ENCODE measurements at places on chromosomes 7 and 10. TPM values are rescaled to one million over a fixed set of nuclear protein-coding genes. Genes with fewer than 3 reads are reported as not detected.

DNA sequence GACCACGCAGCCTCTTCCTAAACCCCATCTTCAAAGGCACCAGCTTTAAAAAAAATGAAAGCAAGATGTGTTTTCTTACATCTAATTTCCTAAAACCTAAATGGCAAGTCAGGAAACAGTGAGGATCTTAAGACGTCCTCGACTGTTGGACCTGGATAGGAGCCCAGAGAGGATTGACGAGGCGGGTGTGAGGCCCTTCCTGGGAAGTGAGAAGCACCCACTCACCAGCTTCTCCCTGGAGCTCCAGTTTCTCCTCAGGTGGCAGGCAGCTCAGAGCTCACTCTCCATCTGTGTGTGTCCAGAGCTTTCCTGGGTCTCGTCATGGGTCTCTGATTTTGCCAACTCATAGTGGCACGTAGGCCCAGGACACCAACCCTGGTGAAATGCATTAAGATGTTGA lies 614.0 kb upstream of the AUTS2 start:
- no peak overlapping the region for H3K4me3 ChIP-seq
- H3K36me3 ChIP-seq, result no peaks in the 10 kb centered on the region
- no peaks in the 10 kb centered on the region for H3K4me1 ChIP-seq
- H3K27me3 ChIP-seq, result peaks cover 9% of the 10 kb centered on the region
- DNase-seq, result no peak

- no peaks in the 10 kb centered on the region for H3K27me3 ChIP-seq
- H3K27ac ChIP-seq, result no peak overlapping the region
- no peaks in the 10 kb centered on the region for H3K4me1 ChIP-seq
- no peak for DNase-seq
- H3K36me3 ChIP-seq, result no peaks in the 10 kb centered on the region
- H3K4me3 ChIP-seq, result no peak overlapping the region
Measured at GRCh38 chr7:95715274-95715673, 57.1 kb upstream of the DYNC1I1 start.

GRCh38 chr10:68202960-68203353 lies 29.0 kb downstream of the ATOH7 start:
- H3K36me3 ChIP-seq, result no peaks in the 10 kb centered on the region
- H3K27ac ChIP-seq, result no peak overlapping the region
- peaks cover 5% of the 10 kb centered on the region for H3K4me1 ChIP-seq
- no peaks in the 10 kb centered on the region for H3K27me3 ChIP-seq
- no peak for DNase-seq
- no peak overlapping the region for H3K4me3 ChIP-seq

- peaks cover 1% of the 10 kb centered on the region for H3K36me3 ChIP-seq
- H3K27me3 ChIP-seq, result no peaks in the 10 kb centered on the region
- H3K4me3 ChIP-seq, result peak overlapping the region; percentile 81
- peaks cover 60% of the 10 kb centered on the region for H3K4me1 ChIP-seq
- peak; percentile 43 for DNase-seq
Measured at GRCh38 chr10:32957341-32958084, 517 bp downstream of the ITGB1 start.

DNA sequence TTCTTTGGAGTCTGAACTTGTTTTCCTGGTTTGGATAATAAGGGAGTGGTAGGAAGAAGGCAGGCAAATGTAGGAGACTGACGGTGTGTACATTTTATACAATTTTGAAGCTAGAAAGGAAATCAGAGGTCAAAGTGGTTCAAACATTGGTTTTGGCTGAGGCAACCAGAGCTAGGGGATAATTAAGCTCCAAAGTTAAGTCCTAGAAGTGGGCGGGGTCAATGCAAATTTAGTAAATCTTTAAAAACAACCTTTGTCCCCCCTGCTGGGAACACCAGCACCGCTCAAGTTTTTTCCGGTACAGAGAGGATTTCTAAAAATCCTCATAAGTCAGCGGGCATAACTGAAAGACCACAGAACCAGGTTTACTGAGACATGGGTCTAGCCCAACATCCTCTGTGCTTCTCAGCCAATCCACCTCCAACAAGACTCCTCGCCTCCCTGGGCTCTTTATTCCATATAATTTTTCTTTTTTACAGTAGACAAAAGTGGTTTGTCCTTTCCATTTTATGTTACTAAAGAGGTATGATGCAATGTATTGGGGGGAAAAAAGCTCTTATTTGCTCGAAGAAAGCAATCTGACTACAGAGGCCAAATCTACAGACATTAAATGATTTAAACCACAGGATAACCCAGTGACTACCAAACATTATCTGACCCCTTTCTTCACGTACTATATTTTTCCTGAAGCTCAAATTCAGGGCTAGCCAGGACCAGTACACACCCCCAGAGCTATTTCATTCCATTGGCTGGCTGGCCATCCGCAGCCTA lies 1.6 kb downstream of the GLUD1 start:
- peaks cover 25% of the 10 kb centered on the region for H3K4me1 ChIP-seq
- H3K4me3 ChIP-seq, result peak overlapping the region; percentile 92
- DNase-seq, result no peak
- no peaks in the 10 kb centered on the region for H3K36me3 ChIP-seq

DNA sequence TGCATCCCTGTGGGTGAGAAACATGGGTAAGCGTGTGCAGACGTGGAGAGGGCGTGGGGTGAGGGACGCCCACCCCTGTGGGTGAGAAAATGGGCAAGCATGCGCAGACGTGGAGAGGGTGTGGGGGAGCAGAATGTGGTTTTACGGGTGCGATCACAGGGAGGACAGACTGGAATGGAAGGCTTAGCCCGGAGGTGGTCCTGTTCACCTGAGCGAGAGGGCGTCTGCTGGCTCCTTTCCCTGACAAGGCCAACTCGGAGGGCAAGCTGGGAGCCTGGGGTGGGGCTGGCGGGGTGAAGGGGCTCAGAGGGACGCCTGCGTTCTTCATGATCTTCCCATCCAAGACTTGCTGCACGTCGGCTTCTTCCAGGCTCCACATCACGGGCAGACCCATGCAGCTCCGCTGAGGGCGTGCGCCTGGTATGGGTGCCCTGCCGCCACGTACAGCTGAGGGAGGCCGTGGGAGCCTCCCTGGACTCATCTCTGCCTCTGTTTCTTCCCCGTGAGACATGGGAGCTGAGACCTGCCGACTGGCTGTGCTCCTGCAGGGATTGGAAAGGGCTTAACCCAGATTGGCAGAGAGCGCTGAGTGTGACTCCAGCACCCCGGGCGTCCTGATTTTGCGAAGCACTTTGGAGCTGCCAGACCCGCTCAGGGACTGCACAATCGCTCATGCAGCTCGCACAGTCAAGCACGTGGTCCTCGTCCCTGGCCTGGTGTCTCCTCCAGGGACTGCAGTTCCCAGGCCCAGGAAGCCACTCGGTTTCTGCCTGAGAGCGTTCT lies 74.3 kb upstream of the SHH start:
- H3K27me3 ChIP-seq, result peaks cover 29% of the 10 kb centered on the region
- no peak overlapping the region for H3K4me3 ChIP-seq
- no peaks in the 10 kb centered on the region for H3K36me3 ChIP-seq
- H3K4me1 ChIP-seq, result no peaks in the 10 kb centered on the region
- no peak overlapping the region for H3K27ac ChIP-seq
- DNase-seq, result no peak

DNA sequence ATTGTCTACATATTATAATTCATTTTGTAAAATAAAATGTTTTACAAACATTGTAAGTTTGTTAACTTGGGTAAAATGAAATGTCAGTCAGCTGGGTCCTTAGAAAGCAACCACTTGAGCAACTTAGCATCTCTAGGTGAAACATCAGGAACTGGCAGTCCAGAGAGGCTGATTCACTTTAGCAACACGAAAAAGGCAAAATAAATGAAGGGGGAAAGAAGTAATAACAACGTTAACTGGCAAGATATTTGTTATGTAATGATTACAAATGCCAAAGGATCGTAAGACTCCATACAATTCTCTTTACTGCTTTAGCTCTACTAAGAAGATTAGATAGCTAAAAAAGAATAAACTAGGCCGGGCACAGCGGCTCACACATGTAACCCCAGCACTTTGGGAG lies 5.0 kb downstream of the PDZD8 start:
- no peak for DNase-seq
- no peak overlapping the region for H3K27ac ChIP-seq
- no peak overlapping the region for H3K4me3 ChIP-seq
- peaks cover 52% of the 10 kb centered on the region for H3K4me1 ChIP-seq
- H3K36me3 ChIP-seq, result peaks cover 2% of the 10 kb centered on the region
- no peaks in the 10 kb centered on the region for H3K27me3 ChIP-seq

DNA sequence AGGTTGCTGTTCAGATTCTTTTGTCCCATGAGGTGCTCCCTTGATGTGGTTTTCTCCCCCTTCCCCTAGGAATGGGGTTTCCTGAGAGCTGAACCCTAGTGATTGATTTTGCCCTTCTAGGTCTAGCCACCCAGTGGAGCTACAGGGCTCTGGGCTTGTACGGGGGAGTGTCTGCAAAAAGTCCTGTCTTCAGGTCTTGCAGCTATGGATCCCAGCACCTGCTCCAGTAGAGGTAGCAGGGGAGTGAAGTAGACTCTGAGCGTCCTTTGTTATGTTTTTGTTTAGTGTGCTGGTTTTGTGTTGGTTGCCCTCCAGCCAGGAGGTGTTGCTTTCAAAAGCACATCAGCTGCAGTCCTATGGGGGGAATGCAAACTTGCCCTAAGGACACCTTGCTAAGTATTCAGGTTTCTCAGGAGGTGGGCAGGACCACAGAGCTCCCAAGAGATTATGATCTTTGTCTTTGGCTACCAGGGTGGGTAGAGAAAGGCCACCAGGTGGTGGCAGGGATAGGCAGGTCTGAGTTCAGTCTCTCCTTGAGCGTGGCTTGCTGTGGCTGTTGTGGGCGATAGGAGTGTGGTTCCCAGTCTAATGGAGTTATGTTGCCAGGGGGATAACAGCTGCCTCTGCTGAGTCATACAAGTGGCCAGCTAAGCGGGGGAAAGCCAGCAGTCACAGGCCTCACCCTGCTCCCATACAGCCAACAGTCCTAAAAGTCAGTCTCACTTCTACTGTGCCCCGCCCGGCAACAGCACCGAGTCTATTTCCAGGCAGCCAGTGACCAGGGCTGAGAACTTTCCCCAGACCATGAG lies 92.4 kb upstream of the JCAD start:
- no peak for DNase-seq
- no peaks in the 10 kb centered on the region for H3K36me3 ChIP-seq
- H3K27me3 ChIP-seq, result no peaks in the 10 kb centered on the region
- no peak overlapping the region for H3K27ac ChIP-seq
- no peak overlapping the region for H3K4me3 ChIP-seq

DNA sequence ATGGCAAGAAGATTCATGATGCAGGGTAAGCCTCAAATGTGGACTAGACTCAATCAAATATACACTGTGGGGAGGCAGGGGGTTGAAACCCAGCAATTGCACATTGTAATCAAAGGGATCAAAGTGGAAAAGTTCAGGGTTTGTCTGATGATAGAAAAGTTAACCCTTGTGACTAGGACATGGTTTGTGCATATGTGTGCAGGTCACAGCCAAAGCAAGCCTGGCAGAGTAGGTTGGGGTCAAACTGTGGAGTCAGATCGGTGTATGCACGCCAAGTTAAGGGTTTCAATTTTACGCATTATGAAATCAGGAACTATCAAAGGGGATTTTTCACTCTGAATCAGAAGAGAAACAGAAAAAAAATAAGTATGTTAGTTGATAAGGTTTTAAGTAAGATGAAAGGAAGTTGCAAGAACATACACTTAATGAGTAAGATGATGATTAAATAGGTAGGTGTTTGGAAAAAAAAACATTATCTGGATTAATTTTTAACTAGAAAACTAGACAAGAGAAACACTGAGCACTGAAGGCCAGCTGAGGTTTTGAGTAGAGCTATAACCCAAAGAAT lies 188.3 kb downstream of the DGKB start:
- H3K27me3 ChIP-seq, result no peaks in the 10 kb centered on the region
- DNase-seq, result no peak
- H3K36me3 ChIP-seq, result no peaks in the 10 kb centered on the region

GRCh38 chr7:124649397-124650014 lies 116.1 kb downstream of the GPR37 start:
- no peaks in the 10 kb centered on the region for H3K36me3 ChIP-seq
- H3K4me3 ChIP-seq, result no peak overlapping the region
- no peak for DNase-seq
- H3K27me3 ChIP-seq, result no peaks in the 10 kb centered on the region
- no peaks in the 10 kb centered on the region for H3K4me1 ChIP-seq

DNA sequence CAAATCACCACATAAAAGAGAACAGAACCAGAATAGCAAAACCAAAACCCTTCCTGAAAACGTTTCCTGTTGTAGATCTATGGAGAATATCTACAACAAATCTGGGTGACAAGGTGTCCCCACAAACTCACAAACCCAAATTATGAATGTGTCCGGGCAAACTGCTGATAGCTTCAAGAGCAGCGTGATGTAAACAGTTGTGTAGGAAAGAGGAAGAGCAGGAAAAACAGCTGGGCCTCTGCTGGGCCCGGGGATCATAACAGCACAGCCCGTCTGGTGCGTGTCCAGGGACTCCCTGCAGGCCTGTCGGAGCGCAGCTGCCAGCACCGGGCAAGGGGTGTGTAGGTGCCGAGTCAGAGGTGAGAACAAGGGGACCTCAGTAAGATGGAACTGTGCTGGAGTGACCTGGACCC lies 53.7 kb downstream of the KCNH2 start:
- peaks cover 30% of the 10 kb centered on the region for H3K27me3 ChIP-seq
- H3K27ac ChIP-seq, result no peak overlapping the region
- no peaks in the 10 kb centered on the region for H3K4me1 ChIP-seq
- no peak for DNase-seq

GRCh38 chr10:71999360-72000072 lies 35.3 kb downstream of the CHST3 start:
- H3K27ac ChIP-seq, result no peak overlapping the region
- no peaks in the 10 kb centered on the region for H3K27me3 ChIP-seq
- peaks cover 10% of the 10 kb centered on the region for H3K4me1 ChIP-seq
- DNase-seq, result no peak

DNA sequence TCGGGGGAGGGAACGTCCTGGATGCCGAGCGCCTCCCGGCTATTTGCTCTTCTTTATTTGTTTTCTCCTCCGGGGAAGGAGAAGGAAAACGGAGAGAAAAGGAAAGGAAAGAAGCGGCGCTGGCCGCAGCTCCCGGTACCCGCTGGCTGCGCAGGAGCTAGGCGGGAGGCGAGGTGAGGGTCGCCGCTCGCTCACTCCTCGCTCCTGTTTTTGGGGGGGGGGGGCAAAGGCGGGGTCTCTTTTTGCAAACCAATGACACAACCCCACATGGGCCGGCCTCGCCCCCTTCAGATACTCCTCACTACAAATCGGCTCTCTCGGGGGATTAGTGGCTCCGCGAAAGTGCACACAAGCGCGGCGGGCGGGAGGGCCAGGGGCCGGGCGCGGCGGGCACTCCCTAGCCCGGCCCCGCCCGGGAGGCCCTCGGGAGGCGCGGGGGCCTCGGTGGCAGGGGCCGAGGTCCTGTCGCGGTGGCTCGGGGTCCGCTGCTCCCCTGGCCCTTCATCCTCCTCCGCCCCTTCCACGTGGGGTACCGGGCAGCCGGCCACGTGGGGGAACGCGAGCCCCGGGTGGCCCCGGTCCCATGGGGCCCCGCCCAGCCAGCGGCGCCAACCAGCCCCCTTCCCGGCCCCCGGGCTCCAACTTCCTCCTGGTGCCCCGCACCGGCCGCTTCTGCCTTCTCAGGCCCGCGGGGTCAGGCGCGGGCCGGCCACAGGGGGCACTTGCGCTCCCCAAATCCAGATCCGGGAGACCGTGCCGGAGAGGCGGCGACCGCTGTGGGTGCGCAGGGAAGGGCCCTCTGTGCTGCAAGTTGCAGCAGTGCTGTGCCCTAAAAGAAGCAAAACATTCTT lies 718 bp upstream of the CTBP2 start:
- peaks cover 4% of the 10 kb centered on the region for H3K36me3 ChIP-seq
- H3K27ac ChIP-seq, result peak overlapping the region; percentile 95
- peak overlapping the region; percentile 76 for H3K4me3 ChIP-seq
- DNase-seq, result peak; percentile 82

Gene ANK3
- total RNA-seq, result 87.6 TPM

Gene FLNC
- 6.9 TPM for total RNA-seq

Gene BPGM
- 20.5 TPM for total RNA-seq

Gene LIPK
- not detected for total RNA-seq

Gene SEMA3D
- total RNA-seq, result 27.9 TPM
